NB4 (cell line): ENCODE measurements at places on chromosomes 1 and 21.
A peak's percentile ranks its signal among the peaks of the same experiment; 100 is the strongest.

DNA sequence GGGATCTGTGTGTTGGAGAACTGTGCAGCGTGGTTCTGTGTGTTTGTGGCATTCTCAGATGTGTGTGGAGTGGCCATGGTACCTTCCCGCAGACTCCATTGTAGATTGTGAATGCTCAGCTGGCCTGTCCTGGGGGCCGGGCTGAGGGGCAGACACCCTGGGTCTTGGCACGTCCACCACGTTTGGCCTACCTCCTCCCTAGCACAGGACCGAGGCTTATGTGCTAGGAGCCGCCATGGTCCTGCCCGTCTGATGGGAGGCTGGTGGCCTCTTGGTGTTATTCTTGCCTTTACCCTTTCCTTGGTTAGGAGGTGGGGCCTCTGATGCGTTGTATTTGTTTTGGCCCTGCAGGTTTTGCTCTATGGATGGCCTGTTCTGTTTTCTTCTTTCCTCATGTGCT, 25.1 kb downstream of the SNAP47 start:
- no peak for DNase-seq

- DNase-seq: no peak
Observed at GRCh38 chr1:115975569-115976061, 698 bp upstream of the SLC22A15 start.

DNA sequence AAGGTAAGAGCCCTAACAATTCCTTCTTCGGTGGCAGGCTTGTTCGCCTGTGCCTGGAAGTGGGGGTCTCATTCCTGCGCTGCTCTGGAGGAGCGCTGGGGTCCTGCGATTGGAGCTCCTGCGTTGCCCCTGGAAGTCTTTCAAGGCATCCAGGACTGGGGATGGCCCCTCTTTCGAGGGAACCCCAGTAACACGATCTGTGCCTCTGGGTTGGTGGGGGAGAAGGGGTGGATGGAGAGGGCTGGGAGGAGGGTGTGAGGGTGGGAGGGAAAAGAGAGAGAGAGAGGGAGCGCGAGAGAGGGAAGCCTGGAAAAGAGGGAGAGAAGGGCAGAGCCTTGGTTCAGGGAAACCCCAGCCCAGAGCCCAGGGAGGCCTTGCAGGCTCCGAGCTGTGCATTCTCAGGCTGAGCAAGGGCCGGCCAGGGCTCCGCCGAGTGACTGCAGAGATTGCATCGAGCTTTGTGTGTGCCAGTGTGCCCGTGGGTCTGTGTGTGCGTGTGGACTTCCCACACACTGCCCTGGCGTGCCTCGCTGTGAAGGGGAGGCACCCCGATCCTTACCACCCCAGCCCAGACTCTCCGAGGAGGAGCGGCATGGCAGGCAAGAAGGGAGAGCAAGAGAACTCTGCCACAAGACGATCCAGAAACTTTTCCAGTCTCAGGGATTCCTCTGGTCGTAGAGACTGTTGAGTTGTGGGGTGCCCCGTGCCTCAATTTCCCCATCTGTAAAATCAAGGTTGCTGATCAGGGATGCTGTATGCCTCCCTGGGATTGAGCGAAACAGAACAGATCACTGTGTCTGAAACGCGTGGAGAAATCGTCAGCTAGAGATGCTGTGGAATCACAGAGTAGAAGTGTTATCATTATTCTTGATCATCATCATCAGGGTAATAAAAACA, 619 bp downstream of the BCL9 start:
- DNase-seq: no peak

DNA sequence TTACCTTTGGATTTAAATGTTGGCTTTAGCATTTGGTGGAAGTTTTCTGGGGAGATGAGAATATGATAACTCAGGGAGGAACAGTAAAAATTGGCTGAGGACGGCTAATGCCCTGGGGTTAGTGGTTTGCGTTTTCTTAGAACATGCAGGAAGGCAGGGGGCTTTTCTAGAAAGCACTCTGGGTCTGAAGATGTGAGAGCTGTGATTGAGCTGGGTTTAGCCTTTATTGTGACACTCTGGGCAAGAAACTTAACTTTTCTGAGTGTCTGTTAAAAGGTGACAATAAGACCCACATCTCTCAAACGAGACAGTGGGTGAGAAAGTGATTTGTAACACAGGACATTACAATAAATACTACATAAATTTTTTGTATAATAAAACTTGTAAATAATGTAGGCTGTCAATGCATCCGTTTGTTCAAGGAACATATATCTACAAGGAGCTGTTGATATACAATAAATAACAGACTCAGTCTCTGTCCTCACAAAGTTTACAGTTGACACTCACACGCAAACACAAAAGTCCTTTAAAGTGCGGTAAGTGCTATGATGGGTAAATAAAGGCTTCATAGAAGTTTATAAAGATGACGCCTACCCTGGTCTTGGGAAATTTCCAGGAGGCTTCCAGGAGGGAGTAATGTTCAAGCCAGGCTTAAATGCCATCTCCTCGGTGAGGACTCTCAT, 49.5 kb upstream of the MRPS6 start:
- DNase-seq: no peak

- DNase-seq: peak; percentile 78
Observed at GRCh38 chr1:1906185-1907097, 8.6 kb upstream of the CALML6 start.

- DNase-seq: no peak
Observed at GRCh38 chr1:113247782-113248181, 142.5 kb upstream of the MAGI3 start.

DNA sequence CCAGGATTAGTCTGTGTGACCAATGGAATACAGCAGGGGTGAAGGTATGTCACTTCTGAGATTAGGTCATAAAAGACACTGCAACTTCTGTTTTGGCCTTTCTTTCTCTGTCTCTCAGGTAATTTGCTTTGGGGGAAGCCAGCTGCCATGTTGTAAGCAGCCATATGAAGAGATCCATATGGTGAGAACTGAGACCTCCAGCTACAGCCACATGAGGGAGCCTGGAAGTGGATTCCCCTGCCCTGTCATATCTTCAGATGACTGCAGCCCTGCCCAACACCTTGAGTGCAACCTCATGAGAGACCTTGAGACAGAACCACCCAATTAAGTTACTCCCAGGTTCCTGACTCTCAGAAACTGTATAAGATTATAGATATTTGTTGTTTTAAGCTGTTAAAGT, 70.1 kb upstream of the ESRRG start:
- DNase-seq: no peak

- DNase-seq: peak; percentile 50
Observed at GRCh38 chr1:1616045-1616790, 918 bp downstream of the MIB2 start.

- no peak for DNase-seq
Observed at GRCh38 chr1:180270530-180271271, 40.6 kb downstream of the LHX4 start.

DNA sequence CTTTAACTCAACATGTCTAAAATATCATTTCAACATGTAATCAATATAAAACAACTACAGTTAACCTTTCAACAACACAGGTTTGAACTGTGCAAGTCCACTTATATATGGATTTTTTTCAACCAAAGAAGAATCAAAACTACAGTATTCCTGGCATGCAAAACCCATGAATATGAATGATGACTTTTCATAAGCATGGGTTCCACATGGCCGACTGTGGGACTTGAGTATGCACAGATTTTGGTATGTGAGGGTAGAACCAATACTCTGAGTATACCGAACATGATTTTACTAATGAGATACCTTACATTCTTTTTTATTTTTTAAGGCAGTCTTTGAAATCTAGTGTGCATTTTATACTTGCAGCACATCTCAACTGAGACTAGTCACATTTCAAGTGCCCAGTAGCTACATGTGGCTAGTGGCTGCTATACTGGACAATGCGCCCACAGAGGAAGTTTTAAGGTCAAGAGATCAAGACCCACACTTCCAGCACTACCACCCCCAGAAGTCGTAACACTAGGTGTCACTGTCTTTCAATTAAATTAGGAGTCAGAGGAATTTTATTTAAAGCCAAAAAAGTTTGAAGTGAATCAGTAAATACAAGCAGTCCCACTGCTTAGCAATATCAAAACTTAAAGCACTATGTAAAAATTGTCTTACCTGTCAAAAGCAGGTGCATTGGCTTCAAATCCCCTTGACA, 40.0 kb downstream of the SYNJ1 start:
- peak; percentile 14 for DNase-seq

GRCh38 chr21:32819694-32820093, 48.1 kb upstream of the PAXBP1 start:
- no peak for DNase-seq

- no peak for DNase-seq
Observed at GRCh38 chr1:28510273-28510969, 4.6 kb downstream of the RCC1 start.

DNA sequence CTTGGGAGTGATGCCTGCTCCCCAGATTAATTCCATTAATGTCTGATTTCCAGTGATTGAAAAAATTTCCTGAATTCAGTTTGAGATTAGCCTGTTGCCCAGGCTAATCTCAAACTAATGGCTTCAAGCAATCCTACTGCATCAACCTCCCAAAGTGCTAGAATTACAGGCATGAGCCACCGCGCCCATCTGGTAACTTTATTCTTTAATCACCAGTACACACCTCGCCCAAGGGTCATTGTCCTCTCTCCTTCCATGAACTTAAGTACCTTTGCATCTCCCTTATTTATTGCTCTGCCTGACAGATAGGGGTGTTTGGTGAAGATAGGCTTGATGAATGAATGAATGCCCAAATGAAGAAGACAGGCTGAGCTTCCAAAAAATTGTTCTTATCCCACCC, 366.5 kb downstream of the SIPA1L2 start:
- DNase-seq: no peak

- DNase-seq: no peak
Observed at GRCh38 chr1:21032741-21033140, 144.0 kb downstream of the EIF4G3 start.

- DNase-seq: no peak
Observed at GRCh38 chr1:6588128-6588892, 8.5 kb downstream of the ZBTB48 start.

DNA sequence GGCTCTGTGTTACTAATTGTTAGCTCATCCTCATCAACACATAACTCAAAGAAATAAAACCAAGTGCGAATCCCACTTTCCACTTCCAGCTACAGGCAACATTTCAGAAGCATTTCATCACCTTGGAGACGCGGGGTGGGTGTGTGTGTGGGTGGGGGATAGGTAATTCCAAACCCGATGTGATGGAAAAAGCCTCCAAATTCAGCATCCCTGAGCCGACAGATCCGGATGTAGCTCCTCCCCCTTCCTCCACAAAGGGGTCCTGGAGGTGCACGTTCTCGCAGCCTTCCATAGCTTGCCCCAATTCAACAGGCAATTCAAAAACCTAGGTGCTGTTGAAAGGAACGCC, 486 bp downstream of the HSPA13 start:
- no peak for DNase-seq

- DNase-seq: no peak
Observed at GRCh38 chr1:201893431-201893830, 4.7 kb downstream of the SHISA4 start.

DNA sequence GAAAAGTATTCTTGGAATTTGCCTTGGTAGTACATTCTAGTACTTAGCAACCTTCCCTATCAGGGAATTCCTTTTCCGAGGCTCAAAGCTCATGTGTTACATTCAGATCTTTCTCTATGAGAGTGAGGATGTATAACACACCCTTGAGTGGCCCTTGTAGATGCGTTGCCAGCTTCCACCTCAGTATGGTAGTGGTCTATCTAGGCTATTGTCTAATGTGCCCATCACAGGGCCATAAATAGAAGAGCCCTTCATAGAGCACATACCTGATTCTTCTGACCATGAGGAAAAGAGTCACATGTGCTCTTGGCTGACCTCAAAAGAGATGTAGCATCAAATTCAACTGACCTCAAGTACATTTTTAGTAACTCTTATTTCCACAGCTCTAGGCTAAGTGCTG, 14.0 kb upstream of the ZC3H11B start:
- DNase-seq: no peak

DNA sequence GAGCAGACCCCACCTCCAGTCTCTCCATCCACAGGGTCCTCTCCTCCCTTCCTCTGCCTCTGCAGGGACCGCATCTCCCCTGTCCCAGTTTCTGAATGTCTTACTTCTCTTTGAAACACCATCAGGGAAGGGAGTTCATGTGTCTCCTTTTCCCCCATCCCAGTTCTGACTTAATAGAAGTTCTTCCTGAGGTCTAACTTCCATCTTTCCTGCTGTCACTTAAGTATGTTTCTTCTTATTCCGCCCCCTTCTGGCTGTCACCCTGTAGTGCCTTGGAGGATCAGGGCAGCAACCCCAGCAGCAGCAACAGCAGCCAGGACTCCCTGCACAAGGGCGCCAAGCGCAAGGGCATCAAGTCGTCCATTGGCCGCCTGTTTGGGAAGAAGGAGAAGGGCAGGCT, 29.3 kb downstream of the MYOG start:
- DNase-seq: no peak

DNA sequence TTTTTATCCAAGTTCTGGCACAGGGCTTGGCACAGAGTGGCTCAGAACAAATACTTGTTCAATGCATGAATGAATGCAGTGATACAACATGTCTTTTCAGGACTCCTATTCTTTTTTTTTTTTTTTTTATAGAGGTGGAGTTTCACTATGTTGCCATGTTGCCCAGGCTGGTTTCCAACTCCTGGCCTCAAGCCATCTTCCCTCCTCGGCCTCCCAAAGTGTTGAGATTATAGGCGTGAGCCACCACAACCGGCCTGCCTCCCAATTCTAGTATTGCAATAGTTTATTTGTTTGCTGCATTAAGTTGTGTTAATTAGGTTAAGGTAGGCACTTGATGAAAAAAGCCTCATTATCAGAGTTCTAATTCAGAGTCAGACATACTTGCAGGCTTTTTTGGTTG, 17.9 kb downstream of the UBE4B start:
- no peak for DNase-seq

GRCh38 chr1:33349778-33350610, 29.1 kb upstream of the A3GALT2 start:
- peak; percentile 91 for DNase-seq

- no peak for DNase-seq
Observed at GRCh38 chr1:162463021-162463420, 34.6 kb upstream of the UHMK1 start.

GRCh38 chr1:20184481-20184900, 1.4 kb upstream of the UBXN10 start:
- DNase-seq: peak; percentile 85

DNA sequence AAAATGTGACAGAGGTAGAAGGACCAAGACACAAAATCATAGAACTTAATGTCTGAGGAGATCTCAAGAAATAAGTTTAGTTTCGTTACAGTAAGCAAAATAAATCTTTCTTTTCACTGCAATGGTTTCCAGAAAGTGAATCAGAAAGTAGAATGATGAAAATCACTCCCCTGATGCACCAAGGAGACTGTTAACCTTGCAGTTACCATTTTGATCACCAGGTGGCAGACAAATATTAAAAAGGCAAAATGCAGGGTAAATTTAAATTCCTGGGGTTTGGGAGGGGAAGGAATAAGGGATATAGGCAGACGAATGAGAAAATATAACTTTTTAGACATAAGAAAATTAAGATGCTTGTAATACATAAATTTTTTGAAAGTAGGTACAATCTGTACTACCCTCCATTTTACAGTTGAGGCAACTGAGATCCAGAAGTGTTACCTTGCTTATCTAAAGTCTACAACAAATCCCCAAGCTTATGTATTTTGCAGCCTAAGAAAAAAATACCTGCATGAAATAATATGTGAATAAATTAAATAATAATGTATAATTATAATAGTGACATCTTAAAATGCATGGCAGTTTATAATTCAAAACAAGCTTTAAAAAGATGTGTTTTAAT, 253.2 kb downstream of the CRB1 start:
- DNase-seq: peak; percentile 45

GRCh38 chr1:66809736-66810326, 8.8 kb upstream of the INSL5 start:
- no peak for DNase-seq
